ENCODE measurements at places on chromosomes 13 and 19. TPM values are rescaled to one million over a fixed set of nuclear protein-coding genes. Genes with fewer than 3 reads are reported as not detected.
A peak's percentile ranks its signal among the peaks of the same experiment; 100 is the strongest.

GRCh38 chr19:11964858-11965645, at the start of gene ZNF763:
ZNF763 (plus strand) TSS chr19:11965040; CDS start chr19:11965209, 169 bp downstream.
- DNase-seq: no peak

DNA sequence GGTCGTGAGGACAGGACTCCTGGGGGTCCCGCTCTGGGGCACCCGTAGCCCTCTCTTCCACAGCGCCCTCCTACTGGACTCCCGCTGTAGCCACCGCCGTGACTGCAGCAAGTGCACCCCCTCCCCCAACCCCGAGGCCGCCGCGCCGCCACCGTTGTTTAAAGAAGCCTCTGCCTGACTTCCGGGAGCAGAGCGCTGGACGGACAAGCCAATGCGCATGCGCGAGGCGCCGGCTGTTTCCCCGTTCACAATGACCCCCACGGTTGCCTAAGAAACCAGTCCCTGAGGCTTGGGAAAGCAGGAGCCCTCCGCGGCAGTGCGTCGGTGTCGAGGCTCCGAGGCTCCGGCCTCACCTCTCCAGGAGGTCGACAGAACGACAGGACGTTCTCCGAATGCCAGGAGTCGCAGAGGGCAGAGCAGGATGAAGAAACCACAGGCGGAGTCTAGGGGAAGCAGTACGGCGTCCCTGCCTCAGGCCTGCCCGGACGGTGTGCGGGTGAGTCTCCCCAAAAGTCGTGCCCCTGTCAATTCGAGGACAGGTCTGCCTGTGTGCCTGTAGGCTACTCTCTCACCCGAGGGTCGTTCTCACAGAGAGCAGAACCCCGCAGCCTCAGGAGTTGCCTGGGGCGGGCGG, 70.5 kb upstream of the ZNF420 start:
- no peak for DNase-seq

DNA sequence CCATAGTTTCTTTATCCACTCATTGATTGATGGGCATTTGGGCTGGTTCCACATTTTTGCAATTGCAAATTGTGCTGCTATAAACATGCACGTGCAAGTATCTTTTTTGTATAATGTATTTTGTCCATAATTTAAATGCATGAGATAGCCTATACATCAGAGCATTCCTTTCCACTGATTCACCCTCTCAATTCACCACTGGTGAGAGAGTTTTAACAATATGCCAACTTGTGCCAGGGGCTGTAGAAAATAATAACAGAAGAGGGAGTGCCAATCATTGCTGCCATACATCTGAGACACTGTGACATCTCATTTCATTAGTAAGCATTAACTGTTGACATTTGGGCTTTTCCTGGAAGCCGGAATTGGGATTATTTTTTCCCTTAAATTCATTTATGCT, 125.1 kb downstream of the RAP2A start:
- DNase-seq: peak; percentile 36

DNA sequence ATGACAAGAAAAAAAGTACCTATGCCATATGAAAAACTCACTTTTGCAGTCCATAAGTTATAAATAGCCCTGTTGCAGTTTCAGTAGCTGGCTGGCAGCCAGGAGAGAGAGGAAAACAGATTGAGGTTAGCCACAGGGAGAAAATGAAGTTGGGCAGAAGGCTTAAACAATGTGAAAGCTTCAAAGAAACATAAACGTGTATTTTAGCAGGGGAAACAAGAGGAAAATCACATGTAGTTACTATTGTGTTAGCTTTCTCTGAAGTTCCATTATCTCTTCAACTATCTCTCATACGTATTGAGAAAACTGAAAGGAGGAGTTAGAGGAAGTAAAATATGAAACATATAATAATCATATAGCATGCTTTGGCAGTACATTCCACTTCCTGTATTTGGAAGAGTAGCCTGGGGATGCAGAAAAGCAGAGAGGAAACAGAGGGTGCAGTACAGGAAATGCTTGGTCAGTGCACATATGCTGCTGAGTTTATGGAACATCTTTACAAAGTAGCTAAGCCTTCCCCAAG, 1551.1 kb downstream of the EFNB2 start:
- peak; percentile 62 for DNase-seq

DNA sequence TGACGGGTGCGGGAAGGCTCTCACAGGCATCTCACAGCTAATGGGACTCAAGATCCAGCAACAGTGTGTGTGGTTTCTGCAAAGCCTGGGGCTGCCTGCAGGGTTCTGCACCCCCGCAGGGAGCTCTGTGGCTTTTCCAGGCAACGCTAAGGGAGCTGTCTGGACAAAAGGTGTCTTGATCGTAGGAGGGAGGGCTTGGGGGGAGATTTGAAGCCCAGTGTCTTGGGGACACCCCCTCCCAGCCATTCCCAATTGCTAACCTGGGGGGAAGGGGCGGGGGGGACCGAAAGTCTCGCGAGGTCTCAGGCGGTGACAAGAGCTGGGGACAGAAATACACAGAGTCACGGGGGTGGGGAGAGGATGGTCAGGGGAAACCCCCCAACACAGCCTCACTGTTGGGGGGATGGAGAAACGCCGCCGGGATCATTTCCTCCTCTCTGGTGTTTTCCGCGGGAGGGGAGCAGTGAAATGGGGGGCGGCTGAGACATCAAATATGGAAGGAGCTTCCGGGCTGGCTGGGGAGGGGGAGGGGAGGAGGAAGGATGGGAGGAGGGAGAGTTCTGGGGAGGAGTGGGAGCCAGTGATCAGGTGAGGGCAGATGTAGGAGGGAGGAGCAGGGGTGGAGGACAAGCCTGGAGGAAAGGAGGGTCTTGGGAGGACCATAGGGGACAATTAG, 13.3 kb downstream of the KCNC3 start:
- DNase-seq: no peak

Gene ADGRE2
- 8.0 TPM for total RNA-seq

Gene ALOX5AP
- total RNA-seq: 0.83 TPM

Gene GIPC3
- total RNA-seq: not detected

Data from MCF 10A (cell line).